Activated T-cell treated with anti-CD3 and anti-CD28 coated beads for 24 hours (primary cell): ENCODE measurements at places on chromosomes 12 and 14.

DNA sequence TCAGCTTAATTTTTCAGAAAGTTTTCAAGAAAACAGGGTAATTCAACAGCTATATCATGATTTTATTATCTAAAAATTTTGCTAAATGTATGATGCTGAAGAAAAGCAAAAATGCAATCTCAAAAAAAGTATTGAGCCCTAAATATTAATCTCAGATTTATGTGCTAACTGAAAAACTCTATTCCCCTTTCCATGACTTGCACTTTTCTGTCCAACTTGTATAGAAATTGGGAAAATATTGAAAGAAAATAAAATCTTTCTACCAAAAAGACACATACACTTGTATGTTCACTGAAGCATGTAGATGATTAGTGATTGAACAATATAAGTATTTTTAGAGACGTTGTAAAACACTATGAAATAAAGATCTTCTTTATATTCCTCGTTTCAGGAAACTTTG is 368.0 kb upstream of the ATXN7L3B start:
- no peak for DNase-seq

- no peak for DNase-seq
Measured at GRCh38 chr12:49673446-49674317, 33.5 kb downstream of the FMNL3 start.

DNA sequence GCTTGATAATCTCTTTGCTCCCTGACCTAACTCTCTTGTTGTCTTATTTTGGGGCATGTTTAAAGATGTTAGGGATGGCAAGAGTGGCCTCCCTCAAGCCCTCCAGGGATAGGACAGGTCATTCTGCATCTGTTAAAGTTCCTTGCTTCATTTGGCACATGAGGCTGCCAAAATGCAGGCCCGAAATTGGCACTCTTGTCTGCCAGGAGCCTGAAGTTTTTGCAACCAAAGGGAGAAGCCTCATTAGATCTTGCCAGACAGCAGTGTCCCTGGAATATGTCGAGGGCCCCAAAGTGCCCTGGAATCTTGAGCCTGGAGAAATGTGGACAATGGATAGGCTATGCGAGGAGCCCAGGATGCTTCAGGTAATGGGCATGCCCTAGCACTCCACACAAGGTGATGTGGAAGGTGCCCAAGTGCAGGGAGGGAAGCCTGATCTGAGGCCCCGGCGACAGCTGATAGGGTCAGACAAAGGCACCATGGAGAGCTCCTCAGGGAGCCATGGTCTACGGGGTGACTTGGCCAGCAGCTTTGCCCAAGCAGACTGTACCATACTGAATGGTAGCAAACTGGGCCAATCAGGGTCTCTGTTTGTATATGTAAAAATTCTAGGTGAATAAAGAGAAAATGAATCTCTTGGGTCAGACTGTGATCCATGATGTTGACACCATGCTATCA is 173.0 kb upstream of the WSCD2 start:
- no peak for DNase-seq

DNA sequence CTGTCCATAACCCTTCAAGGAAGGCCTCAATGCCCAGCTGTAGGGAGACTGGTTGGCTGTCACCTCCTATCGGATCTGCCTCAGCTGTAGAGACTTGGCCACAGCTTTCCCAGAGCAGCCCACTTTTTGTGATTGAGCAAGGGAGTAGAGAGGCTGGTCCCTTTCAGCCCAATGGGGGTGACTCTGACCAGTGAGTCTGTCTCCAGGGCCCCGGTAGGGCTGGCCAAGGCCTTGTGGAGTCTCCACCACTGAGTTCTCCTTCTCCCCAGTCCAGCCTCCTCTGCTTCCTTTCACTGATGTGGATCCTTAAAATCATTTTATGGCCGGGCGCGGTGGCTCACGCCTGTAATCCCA is 14.5 kb upstream of the HPD start:
- no peak for DNase-seq

DNA sequence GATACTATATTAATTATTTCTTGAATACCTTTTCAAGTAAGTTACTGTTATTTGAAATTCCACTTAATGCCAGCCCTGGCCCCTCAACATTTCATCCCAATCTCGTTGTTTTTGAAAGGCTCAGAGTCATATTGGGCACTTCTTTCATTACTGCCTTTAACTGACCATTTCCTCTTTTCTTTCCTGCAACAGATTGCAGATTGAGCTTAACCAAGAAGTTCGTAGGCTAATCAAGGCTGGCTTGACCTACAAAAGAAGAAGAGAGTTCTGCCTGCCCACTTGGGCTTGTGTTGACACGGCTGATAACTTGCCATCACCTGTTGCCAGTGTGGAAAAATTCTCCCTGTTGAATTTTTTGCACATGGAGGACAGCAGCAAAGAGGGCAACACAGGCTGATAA is 91.0 kb downstream of the FLRT2 start:
- DNase-seq: no peak

DNA sequence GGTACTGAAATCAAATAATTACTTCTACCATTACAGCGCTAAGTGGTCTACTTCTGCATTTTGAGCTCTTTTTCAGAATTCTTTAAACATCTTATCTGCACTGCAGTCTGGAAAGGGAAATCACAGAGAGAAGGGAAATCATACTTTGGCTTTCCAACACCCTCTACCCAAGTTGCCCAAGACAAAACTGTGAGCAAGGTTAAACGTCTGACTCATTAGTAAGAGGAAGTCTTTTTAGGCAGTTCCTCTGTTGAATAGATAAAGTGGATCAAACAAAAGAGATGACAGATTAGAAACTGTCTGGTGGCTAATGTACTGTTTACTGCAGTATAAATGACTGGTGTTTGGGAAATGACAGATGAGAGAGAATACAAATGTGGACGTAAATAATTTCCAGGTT is 858.1 kb downstream of the NRXN3 start:
- no peak for DNase-seq

DNA sequence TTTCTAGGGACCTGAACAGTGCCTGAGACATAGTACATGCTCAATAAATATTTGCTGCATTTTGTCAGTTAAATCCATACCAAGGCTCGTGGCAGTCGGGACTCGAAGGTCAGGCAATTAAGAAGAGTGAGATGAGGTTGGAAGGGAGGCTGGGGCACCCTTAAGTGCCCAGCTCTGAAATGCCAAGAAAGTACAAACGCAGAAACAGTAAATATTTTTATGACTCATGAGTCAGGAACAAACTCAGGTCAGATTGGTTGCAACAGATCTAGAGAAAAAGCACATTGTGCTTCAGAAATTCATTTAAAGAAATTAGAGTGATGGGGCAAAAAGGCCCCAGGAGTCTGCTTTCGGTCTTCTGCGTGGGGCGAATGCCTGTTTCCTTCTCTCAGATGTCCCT is 83.0 kb upstream of the FZD10 start:
- DNase-seq: no peak

DNA sequence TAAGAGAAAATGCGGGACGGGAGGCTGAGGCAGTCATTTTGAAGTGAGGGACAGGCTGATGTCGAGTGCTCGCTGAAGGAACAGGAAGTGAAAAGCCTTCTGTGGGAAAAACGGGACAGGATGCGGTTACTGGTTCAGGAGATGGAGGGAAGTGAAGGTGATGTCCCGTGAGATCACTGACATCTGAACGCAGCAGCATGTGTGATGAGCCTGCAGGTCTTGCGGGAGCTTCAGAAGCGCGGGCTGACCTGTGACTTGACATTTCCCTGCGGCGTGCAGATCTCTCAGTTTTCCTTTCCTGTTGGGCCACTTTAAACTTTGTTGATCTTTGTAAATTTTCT is 77.8 kb downstream of the DDX51 start:
- peak; percentile 14 for DNase-seq

DNA sequence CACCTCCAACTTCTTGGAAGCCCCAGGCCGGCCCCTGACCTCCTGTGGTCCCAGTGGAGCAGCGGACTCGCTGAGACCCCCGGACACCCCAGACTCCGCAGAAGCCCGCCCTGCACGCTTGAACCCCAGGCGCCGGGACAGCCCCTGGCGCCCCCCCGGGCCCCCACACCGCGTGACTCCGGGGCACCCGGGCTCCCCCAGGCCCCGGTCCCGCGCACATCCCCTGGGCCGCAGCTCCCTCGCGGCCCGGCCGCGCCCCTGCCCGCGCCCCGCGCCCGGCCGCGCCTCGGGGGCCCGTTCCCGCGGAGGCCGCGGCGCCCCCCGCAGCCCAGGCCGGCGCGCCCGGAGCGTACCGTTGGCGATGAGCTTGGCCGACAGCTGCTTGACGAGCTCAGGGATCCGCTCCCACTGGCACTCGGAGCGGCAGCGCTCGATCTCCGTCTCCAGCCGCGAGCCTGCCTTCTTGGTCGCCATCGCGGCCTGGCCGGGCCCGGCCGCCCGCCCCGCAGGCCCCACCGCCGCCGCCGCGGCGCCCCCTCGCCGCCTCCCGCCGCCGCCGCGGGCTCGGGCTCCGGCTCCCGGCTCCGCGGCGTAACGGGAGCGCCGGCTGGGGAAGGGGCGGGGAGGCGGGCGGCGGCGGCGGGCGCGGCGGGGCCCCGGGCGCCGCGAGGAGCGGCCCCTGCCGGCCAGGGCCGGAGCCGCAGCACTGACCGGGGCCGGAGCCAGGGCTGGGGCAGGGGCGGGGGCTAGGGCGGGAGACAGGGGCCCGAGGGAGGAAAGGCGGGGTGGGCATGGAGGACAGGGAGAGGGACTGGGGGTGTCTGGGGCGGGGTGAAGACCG is at the start of gene TTC7B:
TTC7B (minus strand) TSS at position 609 of the 841 bp plus-strand sequence; CDS start at position 474, 135 bp downstream.
- DNase-seq: no peak

- no peak for DNase-seq
Measured at GRCh38 chr12:121801595-121802484, 2.0 kb upstream of the SETD1B start.

GRCh38 chr12:128823216-128823915 is 392 bp downstream of the SLC15A4 start:
- peak; percentile 13 for DNase-seq

GRCh38 chr12:50198829-50199228 is 31.7 kb upstream of the CERS5 start:
- DNase-seq: no peak

- no peak for DNase-seq
Measured at GRCh38 chr14:101855958-101856357, 94.4 kb downstream of the PPP2R5C start.

GRCh38 chr12:20624718-20625117 is 70.4 kb upstream of the SLCO1C1 start:
- DNase-seq: no peak

DNA sequence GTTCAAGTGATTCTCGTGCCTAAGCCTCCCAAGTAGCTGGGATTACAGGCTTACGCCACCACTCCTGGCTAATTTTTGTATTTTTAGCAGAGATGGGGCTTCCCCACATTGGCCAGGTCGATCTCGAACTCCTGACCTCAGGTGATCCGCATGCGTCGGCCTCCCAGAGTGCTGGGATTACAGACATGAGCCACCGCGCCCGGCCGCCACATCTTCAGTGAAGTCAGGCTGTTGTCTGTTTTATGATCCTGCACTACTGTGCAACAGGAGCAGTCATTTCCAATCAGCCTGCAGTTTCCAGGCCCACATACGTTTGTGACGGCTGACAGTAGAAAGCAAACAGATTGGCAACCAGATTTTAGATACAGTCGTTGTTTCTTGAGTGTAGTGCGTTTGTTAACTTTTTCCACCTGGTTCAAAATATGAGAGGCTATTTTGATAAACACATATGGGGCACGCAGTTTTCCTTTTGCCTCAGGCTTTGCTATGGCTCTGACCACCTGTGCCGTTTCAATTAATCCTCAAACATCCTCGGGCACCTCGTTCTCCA is 74.8 kb downstream of the LGMN start:
- DNase-seq: no peak

DNA sequence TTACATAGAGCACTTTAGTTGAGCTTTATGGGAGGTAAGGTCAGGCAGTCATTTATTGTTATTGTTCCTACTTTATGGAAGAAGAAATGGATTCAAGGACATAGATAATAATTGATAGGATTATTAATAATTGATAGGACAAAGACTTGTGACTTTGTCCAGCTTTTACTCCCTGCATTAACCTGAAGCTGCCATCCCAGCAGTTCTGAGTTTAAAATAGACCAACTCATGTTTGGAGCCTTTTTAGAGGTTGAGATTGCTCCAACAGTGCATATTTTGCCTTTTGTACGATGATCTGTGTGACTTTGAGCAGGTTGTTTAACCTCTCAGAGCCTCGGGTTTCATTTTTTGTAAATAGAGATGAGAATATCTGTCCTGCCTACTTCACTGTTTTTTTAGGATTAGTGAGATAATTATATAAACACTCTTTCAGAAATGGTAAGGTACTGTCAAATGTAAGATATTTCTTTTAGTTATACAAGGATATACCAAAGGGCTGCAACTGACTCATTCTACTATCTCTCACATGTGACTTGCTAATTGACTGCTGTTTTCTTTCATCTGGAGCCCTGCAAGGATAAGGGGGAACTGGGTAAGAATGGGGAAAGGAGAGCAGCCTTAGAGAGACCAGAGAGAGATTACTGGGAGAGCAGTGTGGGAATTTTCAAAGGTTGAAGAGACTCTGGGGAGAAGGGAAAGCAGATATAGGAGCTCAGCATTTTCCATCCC is 15.3 kb downstream of the WDR20 start:
- DNase-seq: no peak

- DNase-seq: no peak
Measured at GRCh38 chr14:100741966-100742365, 15.3 kb downstream of the DLK1 start.

DNA sequence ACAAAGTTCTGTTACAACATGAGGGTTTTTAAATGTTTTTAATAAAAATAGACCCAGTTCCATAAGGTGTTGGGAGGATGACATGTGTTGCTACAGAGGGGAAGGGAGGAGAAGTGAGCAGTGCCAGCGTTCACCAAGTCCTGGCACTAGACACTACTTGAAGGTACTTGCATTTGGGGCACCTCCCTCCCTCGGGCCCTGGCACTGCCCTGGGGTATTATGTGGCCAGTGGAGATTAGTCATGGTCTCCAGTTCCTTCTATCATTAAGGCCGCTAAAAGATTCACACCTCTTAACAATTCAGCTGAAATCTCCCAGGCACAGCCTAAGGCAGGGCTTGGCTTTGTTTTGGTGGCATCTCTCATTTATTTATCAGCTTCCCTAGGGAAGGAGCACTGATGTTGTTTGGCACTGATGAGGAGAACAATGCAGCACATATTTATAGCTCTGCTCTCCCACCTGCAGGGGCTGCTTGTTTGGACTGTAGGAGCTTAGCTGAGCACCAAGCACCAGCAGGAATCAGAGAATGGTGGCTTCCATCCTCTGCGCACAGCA is 155.5 kb upstream of the NTF3 start:
- no peak for DNase-seq

- DNase-seq: no peak
Measured at GRCh38 chr12:44674875-44675274, 201.2 kb downstream of the NELL2 start.

- DNase-seq: no peak
Measured at GRCh38 chr14:71636076-71636475, 296.2 kb upstream of the RGS6 start.

- DNase-seq: no peak
Measured at GRCh38 chr12:110501399-110501751, 536 bp downstream of the VPS29 start.

DNA sequence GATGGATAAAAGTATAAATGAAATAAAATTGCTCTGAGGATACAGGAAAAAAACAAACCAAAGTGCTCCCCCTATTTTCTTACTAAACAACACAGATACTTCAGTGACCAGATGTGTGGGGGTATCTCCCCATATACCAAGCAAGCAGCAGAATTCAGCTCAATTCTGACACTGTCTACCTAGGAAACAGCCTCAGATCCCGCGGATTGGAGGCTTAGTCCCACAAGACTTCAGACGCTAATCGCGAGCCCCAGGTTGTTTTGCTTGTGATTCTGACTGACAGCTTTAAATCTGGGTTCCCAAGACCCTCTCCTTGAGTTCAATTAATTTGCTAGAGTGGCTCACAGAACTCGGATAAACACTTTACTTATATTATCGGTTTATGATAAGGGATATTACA is 17.3 kb downstream of the NFKBIA start:
- no peak for DNase-seq
